ENCODE measurements at places on chromosomes 5 and 9.

GRCh38 chr5:55410845-55411244 lies 103.1 kb downstream of the MTREX start:
- no peak for DNase-seq

DNA sequence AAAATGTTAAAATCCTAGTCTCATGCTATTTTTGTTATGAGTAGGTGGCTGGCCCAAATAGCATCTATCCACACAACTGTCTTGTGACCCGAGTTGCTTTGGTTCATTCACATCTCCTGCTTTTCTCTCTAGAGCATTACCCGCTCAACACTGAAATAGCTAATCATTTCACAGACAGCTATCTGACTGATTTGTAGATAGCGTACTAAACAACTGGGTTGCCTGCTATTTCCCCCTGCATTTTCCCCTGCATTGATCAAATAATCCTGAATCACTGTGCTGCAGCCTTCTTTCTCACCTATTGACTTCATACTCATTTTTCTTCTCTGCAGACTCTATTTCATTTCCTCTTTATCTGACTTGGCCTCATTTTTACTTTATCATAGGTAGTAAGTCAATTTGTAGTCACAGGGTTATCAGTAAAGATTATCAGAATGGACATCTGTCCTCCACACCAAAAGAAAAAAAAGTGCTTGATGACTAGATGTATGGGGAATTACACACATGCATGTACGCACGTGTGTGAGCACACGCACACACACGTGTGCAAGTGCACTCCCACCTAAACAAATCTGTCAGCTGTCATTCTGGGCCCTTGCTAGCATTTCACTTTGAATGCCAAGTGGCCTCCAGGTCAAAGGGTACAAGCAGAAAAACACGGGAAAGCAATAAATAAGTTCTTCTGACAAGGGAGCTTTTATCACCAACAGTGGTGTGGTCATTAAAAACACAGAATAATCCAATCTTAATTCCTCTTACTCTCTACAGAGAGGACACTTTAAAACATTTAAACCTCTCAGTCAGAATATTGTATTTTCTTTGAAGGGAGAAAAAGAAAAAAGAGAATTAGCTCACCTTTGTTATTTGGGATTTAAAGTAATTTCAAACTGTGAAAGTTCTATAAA lies 501.6 kb downstream of the EFNA5 start:
- DNase-seq: no peak

DNA sequence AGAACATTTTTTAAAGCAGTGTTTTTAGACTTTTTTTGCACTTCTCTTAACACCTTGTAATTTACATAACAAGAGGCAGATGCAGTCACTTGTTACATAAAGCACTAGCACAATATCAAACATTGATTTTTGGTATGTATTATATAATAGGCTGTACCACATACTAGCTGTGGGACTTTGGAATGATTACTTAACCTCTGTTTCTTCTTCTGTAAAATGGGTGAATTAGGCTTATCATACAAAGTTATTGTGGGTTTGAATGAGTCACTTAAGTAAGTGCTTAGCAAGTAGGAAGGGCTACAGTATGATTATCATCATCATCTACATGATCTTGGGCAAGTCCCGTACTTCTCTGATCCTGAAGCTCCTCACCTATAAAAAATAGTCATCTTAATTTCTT lies 2.1 kb downstream of the FAM81B start:
- no peak for DNase-seq

DNA sequence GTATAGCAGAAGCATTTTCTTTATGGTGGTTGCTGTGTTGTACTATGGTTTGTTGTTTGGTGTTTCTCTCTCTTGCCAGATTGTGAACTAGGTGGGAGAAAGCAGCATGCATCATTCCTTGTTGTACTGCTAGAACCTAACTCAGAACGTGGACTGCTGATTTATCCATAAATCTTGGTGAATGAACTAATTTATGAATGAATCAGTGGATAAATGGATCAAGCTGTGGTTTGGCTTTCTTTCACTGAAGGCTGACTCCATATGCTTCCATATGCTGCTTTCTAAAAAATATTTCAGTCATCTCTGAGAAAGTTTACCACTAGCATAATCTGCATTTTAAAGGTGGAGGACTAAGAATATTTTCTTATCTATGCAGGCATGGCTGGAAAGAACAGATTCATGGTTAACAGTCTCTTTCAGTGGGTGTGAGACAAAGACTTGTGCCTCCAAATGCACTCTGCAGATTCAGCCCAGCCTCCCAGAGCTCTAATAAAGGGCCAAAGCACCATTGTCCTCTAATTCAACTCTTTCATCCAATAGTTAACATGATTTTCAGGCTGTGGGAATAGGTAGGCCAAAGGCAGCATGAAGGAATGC lies 237.7 kb downstream of the SH3GL2 start:
- no peak for DNase-seq

GRCh38 chr9:8206720-8207119 lies 407.1 kb upstream of the DMAC1 start:
- no peak for DNase-seq

DNA sequence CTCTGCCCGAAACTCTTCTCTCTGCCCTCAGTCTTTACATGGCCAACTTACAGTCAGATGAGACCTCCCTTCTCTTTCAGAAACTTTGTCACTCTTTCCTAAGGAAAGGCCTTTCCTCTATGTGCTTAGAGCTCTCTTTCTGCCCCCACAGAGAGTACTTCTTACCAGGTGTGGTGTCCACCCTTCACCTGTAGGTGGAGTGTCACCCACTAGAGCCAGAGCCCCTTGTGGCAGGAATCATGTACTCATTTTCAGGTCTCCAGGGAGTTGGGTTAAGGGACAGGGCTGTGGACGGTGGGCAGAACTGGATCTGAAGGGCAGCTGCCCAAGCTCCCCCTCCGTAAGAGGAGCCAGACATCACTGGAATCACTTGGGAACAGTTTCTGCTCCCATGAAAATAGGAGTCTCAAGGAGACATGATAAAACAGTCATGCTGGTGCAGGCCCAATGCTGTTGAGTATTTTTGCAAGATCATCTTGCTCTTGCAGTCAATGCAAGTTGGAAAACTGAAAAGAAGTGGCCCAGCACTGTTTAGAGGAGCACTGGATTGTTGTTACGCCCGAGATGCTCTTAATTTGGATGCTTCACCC lies 436.7 kb downstream of the ZSWIM6 start:
- DNase-seq: no peak

DNA sequence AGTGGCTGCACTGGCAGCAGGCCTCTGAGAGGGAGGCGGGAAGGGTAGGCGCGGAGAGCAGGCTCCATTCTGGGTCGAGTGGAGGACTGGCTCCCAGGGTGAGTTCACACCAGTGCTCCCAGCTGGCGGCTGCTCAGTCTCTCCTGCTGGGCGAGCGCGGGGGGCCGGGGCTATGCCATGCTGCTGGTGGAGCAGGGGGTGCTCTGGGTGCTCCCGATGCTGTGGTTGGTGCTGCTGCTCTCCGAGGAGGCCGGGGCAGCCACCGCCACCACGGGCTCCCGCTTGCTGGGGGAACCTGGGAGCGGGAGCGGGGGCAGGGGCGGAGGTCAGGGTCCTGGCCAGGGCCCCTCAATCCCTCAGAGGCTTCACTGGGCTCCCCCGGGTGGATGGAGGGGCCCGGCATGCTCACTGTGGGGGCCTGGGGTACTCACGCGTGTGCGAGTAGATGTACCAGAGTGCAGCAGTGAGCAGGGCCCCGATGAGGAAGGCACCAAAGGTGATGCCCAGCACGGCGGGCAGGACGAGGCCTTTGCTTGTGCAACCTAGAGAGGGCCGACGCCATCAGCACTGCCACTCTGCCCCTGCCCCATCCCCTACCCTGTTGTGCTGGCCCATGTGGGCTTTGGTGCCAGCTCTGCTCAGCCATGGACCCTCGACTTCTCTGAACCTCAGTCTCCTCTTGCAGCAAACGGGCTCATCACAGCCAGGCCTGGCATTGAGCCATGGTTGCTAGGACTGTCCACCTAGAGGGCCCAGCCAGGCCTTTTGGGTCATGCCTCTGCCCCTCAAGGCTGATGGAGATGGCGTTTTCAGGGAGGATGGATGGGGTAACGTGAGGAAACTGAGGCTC lies 13.1 kb downstream of the FPGS start:
- DNase-seq: no peak

- no peak for DNase-seq
Observed at GRCh38 chr5:134288610-134289009, 62.7 kb upstream of the PPP2CA start.

GRCh38 chr5:7629561-7629960 lies 221.4 kb downstream of the CFAP90 start:
- no peak for DNase-seq

- DNase-seq: no peak
Observed at GRCh38 chr9:37017546-37017945, 16.5 kb downstream of the PAX5 start.

GRCh38 chr5:124773315-124774311 lies 27.2 kb upstream of the ZNF608 start:
- peak; percentile 65 for DNase-seq

GRCh38 chr5:80704221-80704620 lies 49.4 kb upstream of the DHFR start:
- no peak for DNase-seq

GRCh38 chr5:66467564-66467963 lies 128.6 kb upstream of the MAST4 start:
- no peak for DNase-seq

- DNase-seq: peak; percentile 92
Observed at GRCh38 chr5:135400866-135401265, 1.8 kb upstream of the MACROH2A1 start.

- peak; percentile 14 for DNase-seq
Observed at GRCh38 chr5:141942185-141942857, 15.7 kb downstream of the PCDH12 start.

DNA sequence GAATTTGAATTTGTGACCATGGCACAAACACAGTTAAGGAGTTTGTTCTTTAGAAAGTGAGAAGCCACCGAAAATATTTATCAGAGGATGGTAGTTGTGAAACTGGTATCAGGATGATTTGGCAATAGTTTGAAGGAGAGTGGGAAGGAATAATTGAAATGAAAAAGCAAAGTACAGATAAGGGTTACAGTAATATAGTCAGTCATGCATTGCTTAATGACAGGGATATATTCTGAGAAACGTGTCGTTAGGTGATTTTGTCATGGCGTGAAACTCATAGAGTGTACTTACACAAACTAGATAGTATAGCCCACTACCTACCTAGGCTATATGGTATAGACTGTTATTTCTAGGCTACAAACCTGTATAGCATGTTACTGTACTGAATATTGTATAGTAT lies 84.2 kb downstream of the GPBP1 start:
- DNase-seq: no peak

DNA sequence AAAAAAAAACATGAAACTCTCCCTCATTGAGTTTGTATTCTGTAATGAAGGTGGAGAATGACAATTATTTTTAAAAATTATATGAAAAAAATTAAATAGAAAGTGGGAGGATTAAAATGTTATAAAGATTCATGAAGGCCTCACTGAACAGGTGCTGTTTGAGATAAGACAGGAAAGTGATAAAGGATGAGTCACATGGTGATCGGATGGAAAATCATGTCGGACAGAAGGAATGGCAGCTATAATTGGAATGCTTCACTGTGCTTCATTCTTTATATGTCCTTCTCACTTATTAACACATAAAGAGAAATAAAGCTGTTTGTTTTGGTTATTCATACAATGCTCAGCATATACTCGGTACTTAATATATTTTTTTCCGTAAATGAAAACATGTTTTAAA lies 464.5 kb upstream of the RGMB start:
- DNase-seq: no peak

- DNase-seq: no peak
Observed at GRCh38 chr9:78839252-78839651, 542.3 kb downstream of the PSAT1 start.

DNA sequence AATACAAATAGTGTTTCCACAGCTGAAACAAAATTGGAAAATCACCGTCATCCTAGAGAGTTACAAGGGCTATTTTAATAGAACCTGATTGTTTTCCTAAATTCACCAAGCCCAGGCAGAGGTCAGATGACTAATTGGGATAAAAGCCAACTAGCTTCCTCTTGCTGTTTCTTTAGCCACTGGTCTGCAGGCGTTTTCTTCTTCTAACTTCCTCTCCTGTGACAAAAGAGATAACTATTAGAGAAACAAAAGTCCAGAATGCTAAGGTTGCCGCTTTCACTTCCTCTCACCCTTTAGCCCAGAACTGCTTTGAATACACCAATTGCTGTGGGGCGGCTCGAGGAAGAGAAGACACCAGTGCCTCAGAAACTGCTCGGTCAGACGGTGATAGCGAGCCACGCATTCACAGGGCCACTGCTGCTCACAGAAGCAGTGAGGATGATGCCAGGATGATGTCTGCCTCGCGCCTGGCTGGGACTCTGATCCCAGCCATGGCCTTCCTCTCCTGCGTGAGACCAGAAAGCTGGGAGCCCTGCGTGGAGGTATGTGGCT lies at the start of gene TLR4:
Gene TLR4, plus strand, starts transcription at position 380 of the 552 bp plus-strand sequence. Its CDS starts 70 bp downstream, at position 450.
- DNase-seq: peak; percentile 30

- DNase-seq: peak; percentile 58
Observed at GRCh38 chr9:68690088-68690487, 15.0 kb upstream of the PIP5K1B start.

DNA sequence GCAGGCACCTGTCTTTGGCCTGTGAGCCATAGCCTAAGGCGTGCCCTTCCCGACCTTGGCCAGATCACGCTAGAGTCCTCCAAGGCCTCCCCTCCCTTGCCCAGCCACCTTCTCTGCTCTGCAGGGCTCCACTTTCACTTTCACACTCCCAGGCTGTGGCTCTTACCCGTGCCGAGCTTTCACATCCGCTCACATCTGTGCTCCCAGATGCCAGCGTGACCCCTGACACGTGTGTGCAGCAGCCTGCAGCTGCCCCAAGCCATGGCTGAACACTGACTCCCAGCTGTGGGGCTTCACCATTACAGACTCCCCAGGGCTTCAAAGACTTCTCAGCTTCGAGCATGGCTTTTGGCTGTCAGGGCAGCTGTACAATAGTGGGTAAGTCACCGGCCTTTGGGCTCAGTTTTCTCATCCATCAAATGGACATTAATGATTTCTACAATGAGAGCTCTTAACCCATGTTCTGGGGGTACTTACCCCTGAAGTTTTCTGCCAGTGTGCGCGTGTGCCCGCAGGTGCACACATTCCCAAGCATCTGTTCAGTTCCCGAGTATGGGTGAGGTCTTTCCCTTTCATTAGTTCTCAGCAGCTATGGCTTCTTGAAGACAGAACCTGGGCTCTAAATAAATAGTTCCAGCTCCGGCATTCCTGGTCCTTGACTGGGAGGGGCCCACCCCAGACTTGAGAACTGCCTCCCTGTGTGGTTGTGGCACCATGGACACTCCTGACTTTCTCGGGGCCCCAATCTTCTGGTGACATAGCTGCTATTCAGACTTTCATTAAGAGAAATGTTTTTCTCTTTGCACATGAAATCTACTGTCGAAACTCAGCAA lies 118.6 kb downstream of the RGS3 start:
- DNase-seq: peak; percentile 66

GRCh38 chr5:144414202-144415029 lies 243.7 kb downstream of the KCTD16 start:
- no peak for DNase-seq

DNA sequence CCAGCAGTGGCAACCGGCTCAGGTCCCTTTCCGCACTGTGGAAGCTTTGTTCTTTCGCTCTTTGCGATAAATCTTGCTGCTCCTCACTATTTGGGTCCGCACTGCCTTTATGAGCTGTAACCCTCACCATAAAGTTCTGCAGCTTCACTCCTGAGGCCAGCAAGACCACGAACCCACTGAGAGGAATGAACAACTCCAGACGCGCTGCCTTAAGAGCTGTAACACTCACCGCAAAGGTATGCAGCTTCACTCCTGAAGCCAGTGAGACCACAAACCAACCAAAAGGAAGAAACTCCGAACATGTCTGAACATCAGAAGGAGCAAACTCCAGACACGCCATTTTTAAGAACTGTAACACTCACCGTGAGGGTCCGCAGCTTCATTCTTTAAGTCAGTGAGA lies 103.5 kb downstream of the GLIS3 start:
- no peak for DNase-seq

- no peak for DNase-seq
Observed at GRCh38 chr9:115855458-115856133, 298.0 kb upstream of the PAPPA start.
